ENCODE measurements at places on chromosomes 5 and 9. TPM values are rescaled to one million over a fixed set of nuclear protein-coding genes. Genes with fewer than 3 reads are reported as not detected.

Gene ADGRV1
- 22.7 TPM for total RNA-seq

Gene SLC4A9
- 0.29 TPM for total RNA-seq

DNA sequence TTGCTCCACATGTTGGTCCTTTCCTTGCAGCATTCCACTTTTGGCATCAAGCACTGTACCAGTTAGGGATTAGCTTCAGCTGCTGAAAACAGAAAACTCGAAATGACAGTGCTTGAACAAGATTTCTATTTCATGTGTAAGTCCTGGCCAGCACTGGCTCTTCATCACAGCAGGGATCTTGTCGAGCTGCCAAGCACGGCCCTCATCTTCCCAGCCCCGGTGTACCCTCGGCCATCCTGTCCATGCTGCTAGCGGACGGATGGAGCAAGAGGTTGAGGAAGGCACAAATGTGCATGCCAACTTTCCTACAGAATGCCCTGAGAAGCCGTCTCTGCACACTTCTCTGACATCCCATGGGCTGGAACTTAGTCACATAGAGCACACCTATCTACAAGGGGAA is 130.6 kb downstream of the TENT4A start:
- no peak overlapping the region for H3K4me3 ChIP-seq
- peaks cover 87% of the 10 kb centered on the region for H3K27me3 ChIP-seq
- no peaks in the 10 kb centered on the region for H3K36me3 ChIP-seq
- H3K4me1 ChIP-seq: no peaks in the 10 kb centered on the region
- H3K27ac ChIP-seq: no peak overlapping the region

DNA sequence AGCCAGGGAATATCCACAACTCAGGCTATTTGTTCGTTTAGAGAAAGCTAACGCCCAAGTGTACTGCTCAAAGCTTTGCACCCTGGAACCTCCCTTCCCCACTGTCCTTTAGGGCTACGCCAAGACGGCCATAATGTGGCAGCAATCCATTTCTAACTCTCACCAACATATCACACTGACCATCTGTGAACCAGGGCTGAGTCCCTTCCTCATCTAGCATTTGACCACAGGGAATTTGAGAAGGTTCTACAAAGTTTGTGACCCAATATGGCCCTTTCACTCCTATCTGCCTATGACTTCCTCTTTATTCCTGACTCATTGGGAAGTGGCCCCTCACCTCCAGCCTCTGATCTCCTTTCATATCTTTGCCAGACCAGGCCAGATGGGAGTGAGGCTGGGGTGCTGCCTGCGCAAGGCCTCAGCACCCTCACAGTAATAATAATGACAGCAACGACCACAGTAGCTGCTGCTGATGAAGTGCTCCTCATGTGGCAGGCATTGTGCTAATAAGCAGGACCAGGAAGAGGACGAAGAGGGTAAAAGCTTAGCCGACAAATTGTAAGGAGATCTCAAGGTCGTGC is 9.3 kb upstream of the ARAP3 start:
- no peak overlapping the region for H3K27ac ChIP-seq
- no peaks in the 10 kb centered on the region for H3K27me3 ChIP-seq
- peaks cover 13% of the 10 kb centered on the region for H3K4me1 ChIP-seq
- no peak overlapping the region for H3K4me3 ChIP-seq
- no peaks in the 10 kb centered on the region for H3K36me3 ChIP-seq

DNA sequence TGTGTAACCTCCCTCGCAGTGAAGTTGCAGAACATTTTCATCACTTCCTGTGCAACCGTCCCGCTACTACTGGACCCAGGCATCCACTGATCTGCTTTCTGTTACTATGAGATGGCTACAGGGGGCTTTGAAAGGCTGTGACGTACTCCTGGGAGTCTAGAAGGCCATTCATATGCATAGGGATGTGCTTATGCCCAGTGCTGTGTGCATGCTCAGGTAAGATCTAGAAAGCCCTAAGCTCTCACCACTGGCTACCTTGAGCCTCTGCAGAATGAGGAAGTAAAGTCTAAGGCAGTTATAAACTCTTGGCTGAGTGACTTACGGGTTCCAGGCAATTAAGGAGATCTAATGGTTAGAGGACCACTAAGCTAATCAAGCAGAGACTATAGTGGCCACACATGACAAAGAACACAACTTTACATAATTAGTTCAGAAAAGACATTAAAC is 11.8 kb downstream of the HNRNPAB start:
- H3K36me3 ChIP-seq: peaks cover 49% of the 10 kb centered on the region
- H3K27me3 ChIP-seq: no peaks in the 10 kb centered on the region

- H3K4me1 ChIP-seq: no peaks in the 10 kb centered on the region
- H3K27me3 ChIP-seq: no peaks in the 10 kb centered on the region
- H3K36me3 ChIP-seq: no peaks in the 10 kb centered on the region
- H3K4me3 ChIP-seq: no peak overlapping the region
- no peak for DNase-seq
- H3K27ac ChIP-seq: no peak overlapping the region
Observed at GRCh38 chr5:40080191-40080590, 599.5 kb upstream of the PTGER4 start.

DNA sequence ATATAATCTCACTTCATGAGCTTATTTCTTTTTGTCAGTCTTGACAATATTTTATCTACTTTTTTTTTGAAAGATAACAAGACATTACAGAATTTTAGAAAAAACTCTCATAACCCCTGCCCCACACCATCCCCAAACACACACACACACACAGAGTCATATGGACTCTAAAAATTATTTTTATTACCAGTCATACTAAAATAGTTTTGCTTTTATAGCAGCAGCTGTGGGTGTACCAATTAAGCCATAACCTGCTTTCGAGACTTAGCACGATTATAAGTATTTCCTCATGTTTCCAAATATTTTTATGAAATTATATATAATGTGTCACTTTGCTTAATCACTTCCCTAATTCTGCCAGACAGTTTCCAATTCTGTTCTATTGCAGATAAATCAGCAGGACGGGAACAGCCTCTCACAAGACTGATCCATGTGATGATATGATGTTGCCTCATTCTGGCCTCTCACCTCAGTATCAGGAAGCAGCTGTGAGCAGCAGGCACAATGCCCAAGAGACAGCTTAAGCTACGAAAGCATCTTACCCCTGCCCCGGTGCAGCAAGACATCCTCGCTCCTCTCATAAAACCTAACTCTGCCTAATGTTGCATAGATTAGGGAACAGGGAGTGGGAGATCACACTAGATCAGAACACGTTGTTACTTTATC is 7.0 kb downstream of the PDCL start:
- H3K27me3 ChIP-seq: no peaks in the 10 kb centered on the region
- no peak for DNase-seq
- peaks cover 16% of the 10 kb centered on the region for H3K4me1 ChIP-seq
- H3K4me3 ChIP-seq: no peak overlapping the region
- H3K36me3 ChIP-seq: peaks cover 11% of the 10 kb centered on the region

GRCh38 chr9:116219686-116220085 is 66.1 kb downstream of the PAPPA start:
- no peak overlapping the region for H3K27ac ChIP-seq
- no peaks in the 10 kb centered on the region for H3K36me3 ChIP-seq
- H3K27me3 ChIP-seq: no peaks in the 10 kb centered on the region

Data from PC-3 (cell line).